Astrocyte of the spinal cord (primary cell): ENCODE measurements at places on chromosomes 6 and 20.
A peak's percentile ranks its signal among the peaks of the same experiment; 100 is the strongest.

- DNase-seq: no peak
These were observed 634.3 kb downstream of the TBC1D32 start for GRCh38 chr6:120700001-120700400.

GRCh38 chr6:74320074-74320473 is 624.1 kb downstream of the CD109 start:
- no peak for DNase-seq

DNA sequence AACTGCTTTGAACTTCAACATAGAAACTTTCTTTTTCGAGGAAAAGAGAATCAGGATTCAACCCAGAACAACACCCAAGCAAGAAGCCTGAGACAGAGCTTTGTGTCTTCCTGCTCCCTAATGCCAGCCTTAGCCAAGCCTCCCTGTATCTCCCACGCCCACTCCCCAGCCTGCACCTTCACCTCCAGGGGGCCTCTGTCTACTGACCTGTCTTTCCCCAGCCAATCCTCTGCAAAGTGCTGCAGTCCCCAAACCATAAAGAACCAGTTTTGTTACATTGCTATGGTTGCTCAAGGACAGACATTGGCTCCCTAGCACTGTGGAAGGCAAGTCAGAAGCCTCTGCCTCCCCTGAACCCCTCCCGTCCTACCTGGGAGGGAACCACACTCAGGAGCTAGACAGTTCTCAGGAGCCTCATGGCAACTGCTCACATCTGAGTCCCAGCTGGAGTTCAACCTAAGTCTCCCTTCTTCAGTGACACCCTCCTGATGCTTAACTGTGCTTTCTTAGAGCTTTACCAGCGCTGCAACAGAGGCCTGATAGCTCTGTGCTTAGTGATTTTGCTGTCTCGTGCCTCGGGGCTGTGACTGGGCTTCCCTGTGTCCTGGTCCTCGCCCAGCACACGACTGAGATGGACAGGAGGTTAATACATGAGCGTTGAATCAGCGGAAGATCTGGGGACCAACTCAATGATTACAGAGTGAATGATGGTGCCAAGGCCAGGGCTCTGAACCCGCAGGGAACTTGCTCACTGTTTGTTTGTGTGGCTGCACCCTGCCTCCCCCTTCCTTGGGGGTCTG is 101.5 kb upstream of the DUSP22 start:
- DNase-seq: no peak

- DNase-seq: no peak
These were observed 37.3 kb downstream of the KIF13A start for GRCh38 chr6:17950095-17950494.

- DNase-seq: peak; percentile 15
These were observed 257.4 kb downstream of the MAFB start for GRCh38 chr20:40431611-40432010.

GRCh38 chr6:12203001-12203400 is 87.2 kb upstream of the EDN1 start:
- DNase-seq: peak; percentile 6

GRCh38 chr6:21918666-21919065 is 325.1 kb downstream of the SOX4 start:
- no peak for DNase-seq

DNA sequence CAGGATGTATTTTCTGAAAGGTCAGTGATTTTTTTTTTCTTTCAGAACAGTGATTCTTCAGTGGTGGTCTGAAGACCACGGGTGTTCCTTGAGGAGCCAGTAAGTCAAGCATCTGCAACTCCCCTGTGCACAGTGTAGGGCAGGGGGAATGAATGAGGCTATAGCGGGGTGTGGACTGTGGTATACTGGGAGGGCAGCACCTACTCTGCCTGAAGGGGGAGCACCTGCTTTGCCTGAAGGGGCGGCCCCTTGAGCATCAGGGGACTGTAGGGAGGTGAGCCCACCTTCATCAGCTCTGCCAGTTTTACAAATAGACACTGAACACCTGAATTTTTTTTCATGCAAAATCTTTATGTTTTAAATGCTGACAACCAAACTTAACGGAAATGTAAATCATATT is 77.5 kb upstream of the RIPOR2 start:
- no peak for DNase-seq

DNA sequence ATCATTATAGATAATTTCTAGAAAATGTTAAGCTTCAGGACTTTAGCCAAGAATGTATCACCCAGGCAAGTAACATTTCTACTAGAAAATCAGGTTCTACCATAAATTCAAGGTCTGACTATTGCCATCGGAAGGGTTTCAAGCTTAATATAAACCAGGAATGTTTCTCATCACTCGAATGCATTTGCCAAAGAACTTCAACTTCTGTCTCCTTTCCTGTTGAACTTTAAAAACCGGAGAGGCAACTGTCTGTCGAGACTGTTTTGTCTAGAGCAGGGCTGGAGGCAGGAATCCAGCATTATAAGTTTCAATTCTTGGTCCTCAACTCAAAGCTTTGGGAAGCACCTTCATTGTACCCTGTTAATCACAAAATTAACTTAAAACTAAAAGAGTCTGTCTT is 264.7 kb downstream of the ZNF217 start:
- no peak for DNase-seq

- peak; percentile 96 for DNase-seq
These were observed 28.2 kb upstream of the ZFAND3 start for GRCh38 chr6:37791156-37791919.

DNA sequence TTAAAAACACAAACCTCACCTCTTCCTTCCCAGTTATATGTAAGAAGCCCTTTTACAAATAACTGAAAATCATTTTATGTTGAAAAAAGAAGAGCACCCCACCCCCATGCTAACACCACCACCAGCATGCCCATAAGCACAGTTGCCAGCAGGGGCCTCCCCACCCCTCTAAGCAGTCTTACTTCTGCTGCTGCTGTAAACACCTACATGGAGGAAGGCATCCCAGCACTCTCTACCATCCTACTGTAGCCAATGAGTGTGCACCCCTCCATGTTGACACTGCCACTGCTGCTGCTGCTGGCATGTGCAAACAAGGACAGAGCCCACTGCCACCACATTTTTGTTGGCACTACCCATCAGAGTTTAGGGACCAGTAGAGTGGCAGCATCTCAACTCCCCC is 49.6 kb upstream of the PHIP start:
- no peak for DNase-seq

DNA sequence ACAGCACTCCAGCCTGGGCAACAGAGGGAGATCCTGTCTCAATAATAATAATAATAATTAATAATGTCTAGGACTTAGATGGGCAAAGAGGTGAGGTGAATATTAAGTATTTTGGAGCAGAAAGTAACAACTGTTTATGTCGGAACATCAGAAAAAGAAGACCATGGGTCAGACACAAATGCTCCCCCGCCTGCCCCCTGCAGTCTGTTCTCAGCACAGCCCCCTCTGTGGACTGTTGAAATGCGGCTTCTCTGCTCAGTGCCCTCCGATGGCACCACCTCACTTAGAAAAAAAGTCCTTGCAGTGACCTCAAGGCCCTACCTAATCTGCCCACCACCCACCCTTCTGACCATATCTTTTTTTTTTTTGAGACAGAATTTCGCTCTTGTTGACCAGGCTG is 5.2 kb upstream of the ETV7 start:
- no peak for DNase-seq

DNA sequence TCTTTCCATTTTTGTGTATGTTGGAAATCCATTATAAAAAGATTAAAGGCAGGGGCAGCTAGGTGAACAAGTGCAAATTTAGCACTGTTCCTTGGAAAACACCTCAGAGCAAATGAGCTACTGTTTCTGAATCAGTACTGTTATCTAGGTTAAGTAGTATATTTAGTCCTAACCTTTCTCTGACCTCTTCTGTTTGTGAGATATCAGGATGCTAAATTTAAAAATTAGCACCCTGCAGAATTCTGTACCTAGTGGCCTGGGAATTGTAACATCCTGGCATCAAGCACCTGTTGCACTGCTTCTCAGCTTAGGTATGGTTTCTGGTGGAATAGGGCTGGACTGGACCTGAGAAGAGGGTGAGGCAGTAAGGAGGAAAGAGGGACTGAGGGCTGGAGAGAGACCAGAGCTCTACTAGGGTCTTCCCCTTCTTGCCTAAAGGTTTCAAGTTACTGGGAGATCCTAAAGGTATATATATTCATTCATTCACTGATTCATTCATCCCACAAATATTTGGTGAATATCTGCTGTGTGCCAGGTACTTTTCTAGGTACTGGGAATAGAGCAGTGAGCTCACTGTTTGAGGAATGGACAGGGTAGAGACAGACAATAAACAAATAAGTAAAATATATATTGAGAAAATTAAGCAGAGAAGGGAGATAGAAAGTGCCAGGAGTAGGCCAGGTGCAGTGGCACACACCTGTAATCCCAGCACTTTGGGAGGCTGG is 5.2 kb downstream of the ZNF76 start:
- DNase-seq: no peak

DNA sequence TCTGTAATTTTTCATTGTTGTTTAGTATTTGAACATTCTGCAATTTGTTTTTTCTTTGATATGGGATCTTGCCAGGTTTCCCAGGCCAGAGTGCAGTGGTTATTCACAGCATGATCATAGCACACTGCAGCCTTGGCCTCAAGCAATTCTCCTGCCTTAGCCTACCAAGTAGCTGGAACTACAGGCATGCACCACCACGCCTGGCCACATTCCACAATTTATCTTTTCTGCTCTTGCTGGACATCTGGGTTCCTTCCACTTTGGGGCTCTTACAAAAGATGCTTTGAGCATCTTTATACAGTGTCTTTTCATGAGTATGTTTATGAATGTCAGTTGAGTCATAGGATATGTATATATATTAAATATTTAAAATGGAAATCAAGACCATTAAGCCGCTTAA is 42.0 kb downstream of the PGM3 start:
- DNase-seq: no peak

DNA sequence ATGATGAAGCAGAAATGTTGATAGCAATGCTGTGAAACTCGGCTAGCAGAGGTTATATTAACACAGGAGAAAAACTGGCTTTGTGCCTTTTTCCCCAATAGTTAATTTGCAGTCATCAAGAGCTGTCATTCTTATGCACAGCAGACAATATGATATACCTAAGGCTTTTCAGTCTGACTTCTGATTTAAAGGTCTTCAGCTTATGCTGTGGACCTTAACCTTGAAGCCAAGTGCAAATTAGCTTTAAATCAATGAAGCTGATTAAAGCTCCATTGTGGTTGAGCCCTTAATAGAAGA is 171.6 kb upstream of the ID4 start:
- DNase-seq: no peak

- no peak for DNase-seq
These were observed 95.5 kb downstream of the SNAP91 start for GRCh38 chr6:83613378-83613777.

DNA sequence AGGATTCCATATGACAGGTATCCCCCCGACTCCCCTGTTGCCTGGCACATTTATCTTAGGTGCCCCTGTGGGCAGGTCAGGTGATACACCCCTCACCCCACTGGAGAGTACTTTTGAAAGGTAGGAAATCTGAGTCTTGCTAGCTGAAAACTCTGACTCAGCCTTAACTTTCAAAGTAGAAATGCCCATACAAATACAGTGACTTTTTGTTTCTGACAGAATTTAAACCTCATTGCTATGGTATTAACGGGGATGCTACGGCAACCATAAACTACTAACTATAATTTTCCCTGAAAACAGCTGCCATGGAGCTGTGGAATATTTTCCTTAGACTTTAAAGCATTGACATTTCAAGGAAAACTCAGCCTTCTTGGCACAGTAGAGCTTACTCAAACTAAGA is 536.0 kb downstream of the RFPL4B start:
- peak; percentile 50 for DNase-seq

- no peak for DNase-seq
These were observed 133.6 kb downstream of the SYNE1 start for GRCh38 chr6:152503546-152503945.

- peak; percentile 44 for DNase-seq
These were observed 4.7 kb downstream of the BCLAF1 start for GRCh38 chr6:136284909-136285308.

DNA sequence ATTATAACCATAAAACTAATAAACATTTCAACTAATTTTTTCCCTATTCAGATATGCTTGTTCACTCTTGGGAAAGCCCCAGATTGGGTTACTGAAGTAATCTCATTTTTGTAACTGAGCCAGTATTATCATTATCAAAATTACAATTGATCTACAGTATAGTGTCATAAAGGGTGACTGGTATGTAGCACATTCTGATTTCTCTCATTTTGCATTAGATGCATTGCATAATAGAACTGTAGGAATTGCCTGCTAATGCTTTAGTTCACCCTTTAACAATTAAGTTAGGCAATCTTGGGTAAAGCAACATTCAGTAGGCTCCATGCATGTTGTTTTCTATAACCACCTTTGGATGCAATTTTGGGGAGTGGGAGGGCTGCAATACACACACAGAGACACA is 150.8 kb upstream of the FLRT3 start:
- no peak for DNase-seq

DNA sequence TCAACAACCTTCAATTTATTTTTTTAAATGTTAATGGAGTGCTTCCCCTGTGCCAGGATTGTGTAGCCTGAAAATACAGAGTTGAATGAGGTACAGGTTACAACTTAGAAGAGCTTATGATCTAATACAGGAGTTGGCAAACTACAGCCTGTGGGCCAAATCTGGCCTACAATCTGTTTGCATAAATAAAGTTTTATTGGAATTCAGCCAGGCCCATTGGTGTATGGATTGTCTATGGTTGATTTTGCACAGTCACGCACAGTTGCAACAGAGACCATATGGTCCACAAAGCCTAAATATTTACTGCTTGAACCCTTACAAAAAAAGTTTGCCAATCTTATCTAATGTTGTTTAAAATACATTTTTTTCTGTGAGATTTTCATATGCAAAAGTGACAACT is 177.3 kb upstream of the CCN2 start:
- DNase-seq: no peak

DNA sequence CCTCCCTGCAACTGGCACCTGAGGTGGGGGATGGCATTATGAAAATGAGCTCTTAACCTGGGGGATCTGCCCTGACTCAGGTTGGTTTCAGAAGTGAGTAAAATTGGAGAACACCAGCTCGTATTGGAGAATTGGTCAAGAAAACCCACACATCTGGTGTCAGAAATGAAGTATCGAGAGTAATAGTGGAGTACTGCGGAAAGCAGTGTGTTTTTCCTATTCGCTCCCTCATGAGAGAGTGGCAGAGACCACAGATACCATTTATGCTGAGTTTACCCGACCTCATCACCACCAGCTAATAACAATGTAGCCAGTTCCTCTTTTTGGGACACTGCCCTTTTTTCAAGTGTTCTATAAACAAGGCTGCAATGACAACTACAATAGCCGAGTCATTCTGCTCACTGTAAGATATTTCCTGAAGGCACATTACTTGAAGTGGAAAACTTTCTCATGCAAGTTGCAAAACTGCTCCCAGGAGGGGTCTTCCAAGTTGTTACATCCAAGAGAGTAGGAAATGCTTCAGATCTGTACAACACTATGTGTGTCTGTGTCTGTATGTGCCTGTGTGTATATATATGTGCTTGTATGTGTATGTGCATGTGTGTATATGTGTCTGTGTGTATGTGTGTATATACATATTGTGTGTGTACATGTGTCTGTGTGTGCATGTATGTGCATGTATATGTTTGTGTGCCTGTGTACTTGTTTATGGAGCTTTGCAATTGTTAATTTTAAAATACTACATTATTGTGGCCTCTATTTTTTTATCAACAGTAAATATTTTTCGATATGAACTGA is 106.0 kb upstream of the CST7 start:
- no peak for DNase-seq
